ENCODE measurements at places on chromosomes 6 and 20.

GRCh38 chr6:122660296-122660695 lies 50.1 kb downstream of the PKIB start:
- no peak for DNase-seq

DNA sequence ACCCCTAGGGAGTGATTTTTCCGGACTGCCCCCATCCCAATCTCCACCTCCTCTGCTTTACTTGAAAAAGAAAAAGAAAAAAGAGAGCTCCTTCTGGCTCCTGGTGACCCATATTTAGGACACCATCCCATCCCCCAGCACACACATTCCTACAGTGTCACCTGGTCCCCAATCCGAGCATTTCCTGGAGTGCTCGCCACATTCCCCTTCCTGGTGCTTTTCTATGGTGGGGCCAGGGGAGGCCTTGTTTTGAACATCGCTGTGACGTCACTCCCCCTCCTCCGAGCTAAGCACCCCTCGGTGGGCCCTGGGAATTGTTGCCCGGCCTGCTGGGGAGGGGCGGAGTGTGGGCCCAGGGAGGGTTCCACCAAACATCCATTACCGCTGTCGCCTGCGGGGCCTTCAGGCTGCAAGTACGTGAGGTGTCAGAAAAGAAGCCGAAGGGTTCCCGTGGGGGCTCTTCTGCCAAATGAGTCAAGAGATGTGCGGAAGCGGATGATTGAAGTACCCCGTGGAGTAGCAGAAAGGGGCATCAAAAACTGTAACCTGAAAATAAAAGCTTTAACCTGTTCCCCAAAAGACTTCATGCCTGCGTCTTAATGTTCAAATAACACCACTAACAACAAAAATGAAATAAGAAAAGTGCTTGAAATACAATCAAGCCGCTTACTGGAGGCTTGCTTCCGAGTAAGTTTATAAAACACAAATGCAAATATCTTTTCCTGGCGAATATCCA lies 2.8 kb upstream of the FOXC1 start:
- DNase-seq = no peak

DNA sequence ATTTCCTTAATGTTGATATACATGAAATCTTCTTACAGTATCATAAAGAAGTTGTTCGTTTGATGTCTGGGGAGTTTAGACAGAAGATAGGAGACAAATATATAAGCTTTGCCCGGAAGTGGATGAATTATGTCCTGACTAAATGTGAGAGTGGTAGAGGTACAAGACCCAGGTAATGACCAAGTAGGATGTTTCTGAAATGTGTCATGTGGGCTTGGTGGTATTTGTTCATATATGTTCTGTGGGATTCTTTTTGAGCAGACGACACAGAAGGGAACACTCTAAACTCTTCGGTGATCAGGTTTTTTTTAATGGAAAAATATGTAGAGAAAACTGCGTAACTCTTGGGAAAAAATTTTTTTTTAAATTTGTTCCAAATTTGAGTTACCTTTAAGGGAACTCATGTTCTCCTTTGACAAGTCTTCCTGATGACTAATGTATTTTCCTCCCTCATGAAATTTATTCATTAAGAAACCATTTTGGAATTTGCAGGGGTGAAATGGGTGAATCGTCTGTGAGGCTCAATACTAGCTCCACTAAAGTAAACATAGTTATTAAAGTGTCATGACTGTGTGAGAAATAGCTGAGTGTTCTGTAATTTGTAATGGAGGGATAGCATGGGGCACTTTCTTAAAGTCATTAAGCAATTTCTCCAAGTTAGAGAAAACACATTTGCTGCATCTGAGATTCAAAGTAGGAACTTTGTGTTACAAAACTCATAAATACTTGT lies 100.6 kb downstream of the MAP3K4 start:
- no peak for DNase-seq

DNA sequence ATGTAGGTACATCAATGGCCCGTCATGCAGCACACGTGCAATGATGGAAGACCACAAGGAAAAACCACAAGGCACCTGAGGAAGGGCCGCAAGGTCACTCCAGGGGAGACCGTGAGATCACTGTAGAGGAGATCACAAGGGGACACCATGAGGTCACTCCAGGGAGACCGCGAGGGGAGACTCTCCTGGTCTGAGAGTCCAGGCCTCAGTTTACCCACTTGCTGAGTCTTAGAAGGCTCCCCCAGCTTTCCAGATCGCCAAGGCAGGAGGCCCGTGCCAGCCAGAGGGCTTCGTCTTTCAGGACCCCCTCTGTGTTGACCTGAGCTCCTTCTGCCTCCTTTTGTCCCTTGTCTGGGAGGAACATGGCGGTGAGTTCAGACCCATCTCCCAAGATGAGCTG lies 232.2 kb downstream of the ERMARD start:
- no peak for DNase-seq

DNA sequence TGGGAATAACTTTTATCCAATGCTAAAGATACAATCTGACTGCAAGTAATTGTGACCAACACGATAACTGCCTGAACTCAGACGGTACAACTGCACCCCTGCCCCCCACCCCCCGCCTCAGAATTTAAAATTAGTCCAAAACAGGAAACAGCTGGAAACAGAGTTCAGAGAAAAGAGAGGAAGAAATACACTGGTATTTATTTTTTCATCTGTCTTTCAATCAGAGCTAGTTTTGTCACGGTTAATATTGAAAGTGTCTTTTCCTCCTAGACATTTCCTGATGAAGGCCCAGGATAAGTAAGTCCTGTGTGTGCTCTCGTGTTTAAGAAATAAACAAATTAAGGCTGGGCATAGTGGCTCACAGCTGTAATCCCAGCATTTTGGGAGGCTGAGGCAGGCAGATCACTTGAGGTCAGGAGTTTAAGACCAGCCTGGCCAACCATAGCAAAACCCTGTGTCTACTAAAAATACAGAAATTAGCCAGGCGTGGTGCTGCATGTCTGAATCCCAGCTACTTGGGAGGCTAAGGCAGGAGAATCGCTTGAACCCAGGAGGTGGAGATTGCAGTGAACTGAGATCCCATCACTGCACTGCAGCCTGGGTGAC lies 21.5 kb downstream of the ACSS1 start:
- DNase-seq = no peak

DNA sequence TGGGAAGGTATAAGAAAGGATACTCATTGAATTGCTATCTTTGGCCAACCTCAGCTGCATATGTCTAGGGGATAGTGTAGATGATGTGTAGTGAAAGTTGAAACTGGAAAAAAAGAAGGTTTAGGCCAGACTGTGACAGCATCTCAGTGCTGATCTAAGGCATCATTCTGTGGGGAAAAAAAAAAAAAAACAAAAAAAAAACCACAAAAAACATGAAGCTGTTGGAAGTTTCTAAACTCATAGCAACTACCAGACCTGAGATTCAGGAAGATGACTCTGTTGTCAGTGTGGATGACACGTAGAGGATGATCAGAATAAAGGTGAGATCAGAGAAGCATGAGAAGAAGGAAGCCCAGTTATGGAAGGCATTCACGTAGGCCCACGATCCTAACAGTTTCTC lies 100.8 kb upstream of the CNKSR3 start:
- DNase-seq = peak; percentile 23

GRCh38 chr6:45275358-45275757 lies 52.8 kb upstream of the RUNX2 start:
- no peak for DNase-seq

GRCh38 chr20:48585061-48585870 lies 242.5 kb downstream of the PREX1 start:
- no peak for DNase-seq

GRCh38 chr6:126632271-126632670 lies 292.4 kb downstream of the CENPW start:
- no peak for DNase-seq

- DNase-seq = no peak
These were observed 51.9 kb upstream of the IYD start for GRCh38 chr6:150316936-150317335.

- no peak for DNase-seq
These were observed 40.8 kb downstream of the DNAH8 start for GRCh38 chr6:38755874-38756273.

DNA sequence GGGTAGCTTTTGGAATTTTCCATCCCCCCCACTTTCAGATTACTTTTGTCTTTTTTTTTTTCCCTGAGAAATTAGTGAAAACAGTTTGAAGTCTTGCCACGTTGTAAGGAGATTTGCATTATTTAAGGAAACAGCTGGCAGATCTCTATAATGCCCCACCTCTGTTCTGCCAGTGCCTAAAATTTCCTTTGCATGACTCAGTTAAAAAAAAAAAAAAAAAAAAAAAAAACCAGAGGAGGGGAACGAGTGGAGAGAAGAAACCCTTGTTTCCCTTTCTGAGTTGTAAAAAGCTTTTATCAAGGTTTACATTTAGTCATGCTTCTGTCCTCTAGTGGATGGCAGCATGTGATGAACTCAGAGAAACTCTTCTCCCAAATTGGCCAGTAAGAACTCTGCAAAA lies 33.5 kb downstream of the CARMIL1 start:
- DNase-seq = no peak

DNA sequence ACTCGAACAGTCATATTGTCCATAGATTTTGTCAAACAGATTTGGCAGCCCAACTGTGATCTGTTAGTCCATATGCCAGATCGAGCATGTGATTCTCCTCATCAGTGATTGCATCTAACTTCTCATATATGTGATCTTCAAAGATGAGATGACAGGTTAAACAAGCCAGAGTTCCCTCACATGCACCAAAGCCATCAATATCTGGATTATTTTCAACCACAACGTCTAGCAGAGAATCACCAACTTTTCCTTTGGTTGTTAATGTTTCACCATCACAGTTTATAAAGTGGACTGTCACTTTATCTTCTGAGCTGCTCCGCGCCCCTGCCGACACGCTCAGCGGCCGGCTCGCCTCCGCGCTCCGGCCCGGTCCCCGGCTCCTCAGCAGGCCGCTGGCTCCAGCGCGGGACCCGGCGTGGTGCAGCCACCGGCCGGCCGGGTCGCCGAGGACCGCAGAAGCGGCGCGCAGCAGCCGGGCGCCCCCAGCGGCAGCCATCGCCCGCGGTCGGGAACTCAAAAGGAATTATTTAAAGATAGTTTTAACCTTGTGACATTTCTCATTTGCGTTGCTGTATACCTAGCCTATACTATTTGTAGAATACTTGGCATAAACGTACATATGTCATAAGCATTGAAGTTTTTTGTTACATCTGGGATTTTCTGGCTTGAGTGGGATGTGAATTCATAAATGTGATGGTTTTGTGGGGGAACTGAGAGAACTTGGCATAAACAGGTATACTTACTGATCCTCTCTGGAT lies 40.1 kb upstream of the DYNLRB1 start:
- peak; percentile 17 for DNase-seq

DNA sequence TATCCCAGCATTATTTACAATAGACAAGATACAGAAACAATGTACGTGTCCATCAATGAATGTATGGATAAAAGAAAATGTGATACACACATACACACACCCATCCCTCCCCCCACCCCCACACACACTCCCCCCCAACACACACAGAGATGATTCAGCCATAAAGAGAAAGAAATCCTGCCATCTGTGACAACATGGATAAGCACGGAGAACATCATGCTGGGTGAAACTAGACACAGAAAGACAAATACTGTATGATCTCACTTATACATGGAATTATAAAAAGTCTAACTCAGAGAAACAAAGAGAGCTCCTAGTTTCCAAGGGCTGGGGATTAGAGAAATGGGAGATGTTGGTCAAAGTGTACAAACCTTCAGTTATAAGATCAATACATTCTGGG lies 104.8 kb upstream of the LY86 start:
- no peak for DNase-seq

DNA sequence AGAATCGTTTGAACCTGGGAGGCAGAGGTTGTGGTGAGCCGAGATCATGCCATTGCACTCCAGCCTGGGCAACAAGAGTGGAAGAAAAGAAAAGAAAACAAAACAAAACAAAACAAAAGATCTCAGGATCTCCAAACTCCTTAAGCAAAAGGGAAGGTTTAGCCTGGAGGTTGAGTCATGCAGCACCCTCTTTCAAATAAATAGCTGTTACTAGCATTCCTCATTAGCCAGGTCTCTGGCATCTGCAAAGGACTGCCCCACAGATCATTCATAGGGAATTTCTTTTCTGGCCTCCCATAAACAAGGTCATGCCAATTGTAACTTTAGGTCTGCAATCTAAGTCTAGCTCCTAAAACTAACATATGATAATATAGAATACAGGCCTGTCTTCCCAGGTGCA lies 37.2 kb downstream of the EDN1 start:
- no peak for DNase-seq

DNA sequence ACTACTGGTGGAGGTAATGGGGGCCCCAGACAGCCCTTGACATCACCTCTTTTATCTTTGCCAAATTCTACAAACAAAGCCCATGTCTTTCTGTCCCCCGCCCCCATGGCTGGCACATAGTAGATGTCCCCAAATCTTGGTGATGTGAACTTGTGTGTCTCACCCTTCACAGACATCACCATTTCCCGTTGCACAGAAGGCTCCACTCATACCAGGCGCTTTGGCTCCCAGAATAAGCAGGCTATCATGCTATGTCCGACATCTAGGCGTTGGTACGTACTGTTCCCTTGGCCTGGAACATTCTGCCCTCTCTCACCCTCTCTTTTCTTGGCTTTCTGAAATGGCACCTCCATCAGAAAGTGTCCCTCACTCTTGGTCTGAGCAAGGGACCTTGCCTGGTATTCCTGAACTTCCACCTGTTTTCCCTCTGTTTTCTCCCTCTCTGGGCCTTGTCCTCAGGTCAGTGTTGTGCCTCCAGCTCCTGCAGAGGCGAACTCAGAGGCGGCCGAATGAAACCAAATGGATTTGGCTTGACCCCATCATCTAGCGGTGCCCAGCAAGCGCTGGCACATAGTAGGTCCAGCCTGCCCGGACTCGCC lies 968 bp upstream of the CCN5 start:
- DNase-seq = no peak
